Activated CD8-positive, alpha-beta memory T cell treated with anti-CD3 and anti-CD28 coated beads for 1 hour (primary cell): ENCODE measurements at places on chromosomes 3 and 15.

GRCh38 chr3:72659596-72659995 lies 188.6 kb downstream of the SHQ1 start:
- no peak for DNase-seq

DNA sequence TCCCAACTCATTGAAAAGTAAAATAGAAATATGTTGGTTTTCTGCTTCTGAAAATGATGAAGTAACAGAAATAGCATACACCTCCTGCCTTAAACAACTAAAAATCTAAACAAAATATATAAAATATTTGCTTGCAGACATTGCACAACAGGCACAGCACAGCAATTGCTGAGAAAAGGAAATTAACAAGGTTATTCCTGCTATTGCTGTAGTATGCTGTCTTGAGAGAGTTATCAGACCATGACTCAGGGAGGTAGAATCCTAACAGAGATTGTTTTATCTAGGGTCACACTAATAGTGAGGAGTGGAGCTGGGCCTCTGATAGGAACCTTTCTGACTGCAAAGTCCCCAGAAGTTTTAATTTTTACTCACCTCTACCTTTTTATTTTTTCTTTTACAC lies 72.6 kb downstream of the ZBTB20 start:
- no peak for DNase-seq

DNA sequence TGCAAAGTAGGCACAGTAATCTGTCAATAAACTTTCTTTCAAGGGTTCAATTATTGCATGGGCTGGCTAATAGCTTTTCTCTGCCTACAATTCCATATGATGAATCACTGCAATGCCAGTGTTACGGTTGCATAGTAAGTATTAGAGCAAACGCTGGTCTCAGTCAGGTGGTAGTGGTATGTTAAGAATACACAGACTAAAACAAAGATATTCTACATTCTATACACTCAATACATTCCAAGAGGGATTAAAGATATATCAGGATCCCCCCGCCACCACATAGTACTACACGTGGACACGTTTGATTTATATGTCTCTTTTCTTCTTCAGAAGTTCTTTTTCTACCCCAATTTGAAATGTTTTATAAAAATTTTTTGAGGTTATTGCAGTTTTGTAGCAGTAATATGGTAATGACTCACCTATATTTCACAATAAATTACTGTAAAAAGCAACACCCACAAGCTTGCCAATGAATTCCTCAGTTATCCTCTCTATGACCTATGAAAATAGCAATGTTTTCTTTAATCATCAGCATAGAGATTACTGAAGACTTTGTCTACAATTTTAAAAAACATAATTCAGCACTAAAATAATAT lies 68.2 kb downstream of the CD200R1L start:
- DNase-seq: no peak

- DNase-seq: no peak
Measured at GRCh38 chr3:57221883-57222282, 5.6 kb upstream of the APPL1 start.
